ENCODE measurements at places on chromosomes 2 and 18.
A peak's percentile ranks its signal among the peaks of the same experiment; 100 is the strongest.

- peak; percentile 15 for DNase-seq
Observed at GRCh38 chr2:39469807-39470206, 32.7 kb upstream of the MAP4K3 start.

DNA sequence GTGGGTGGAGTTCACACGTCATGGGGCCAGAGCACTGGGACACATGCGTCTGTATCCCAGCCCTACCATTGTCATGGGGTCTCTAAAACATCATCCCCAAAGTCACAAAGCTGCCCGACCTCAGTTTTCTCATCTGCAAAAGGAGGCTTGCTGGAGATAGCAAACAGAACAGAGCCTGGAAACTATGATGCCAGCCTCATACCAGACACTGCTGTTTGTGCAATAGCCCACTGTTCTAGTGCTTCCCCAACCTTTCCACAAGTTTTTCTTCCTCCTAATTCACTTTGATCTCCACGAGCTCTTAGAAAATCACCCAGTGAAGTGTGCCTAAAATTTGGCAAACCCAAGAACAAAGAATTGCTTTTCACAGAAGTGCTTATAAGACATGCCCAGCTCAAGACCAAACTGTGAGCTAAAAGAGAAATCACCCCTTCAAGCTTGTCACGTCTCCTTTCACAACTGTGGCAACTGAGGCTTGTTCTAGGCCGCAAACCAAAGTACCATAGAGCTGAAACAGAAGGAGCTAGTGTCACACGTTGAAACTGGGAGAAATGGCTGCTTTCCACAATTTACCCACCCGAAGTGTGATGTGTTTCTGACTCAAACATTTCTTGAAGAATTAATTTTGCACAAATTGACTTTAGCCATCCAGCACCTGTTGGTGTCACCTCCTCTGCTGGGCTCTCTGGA is 162.7 kb upstream of the ID2 start:
- no peak for DNase-seq

- DNase-seq = no peak
Observed at GRCh38 chr18:6859676-6860422, 130.3 kb downstream of the ARHGAP28 start.

DNA sequence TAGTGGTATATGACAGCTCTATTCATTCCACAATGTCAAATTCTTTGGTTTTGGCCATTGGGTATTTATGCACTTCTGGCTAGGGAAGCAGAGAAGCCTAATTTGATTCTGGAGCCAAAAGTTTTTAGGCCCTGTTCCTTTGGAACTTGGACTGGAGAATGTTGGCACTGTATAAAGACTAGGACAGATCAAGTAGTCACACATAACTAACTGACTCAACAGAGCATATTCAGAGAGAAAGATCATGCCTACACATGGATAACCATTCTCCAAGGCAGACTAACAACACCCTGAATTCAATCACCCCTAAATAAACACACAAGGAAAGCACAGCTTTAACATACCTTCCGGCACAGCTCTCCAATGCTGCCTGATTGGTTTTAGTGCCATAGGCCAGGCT is 62.9 kb downstream of the ARHGAP15 start:
- DNase-seq = no peak

DNA sequence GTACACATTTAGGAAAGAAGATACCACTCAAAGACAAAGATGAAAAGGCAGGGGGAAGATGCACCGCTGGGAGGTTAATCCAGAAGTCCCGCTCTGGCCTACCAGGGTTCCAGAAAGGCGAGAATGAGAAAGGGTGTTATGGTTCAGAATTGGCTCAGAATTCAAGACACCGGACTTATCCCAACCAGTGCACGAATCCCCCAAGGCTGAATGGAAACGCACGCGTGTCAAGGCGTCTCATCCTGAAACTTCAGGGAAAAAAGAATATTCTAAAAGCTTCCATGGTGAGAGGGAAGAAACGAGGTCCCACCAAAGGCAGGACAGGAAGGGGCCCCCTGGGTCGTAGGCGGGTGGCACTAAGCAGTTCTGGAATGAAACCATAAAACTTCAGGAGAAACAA is 71.9 kb downstream of the SLC66A2 start:
- no peak for DNase-seq

GRCh38 chr2:21804151-21804550 is 680.4 kb downstream of the TDRD15 start:
- no peak for DNase-seq

DNA sequence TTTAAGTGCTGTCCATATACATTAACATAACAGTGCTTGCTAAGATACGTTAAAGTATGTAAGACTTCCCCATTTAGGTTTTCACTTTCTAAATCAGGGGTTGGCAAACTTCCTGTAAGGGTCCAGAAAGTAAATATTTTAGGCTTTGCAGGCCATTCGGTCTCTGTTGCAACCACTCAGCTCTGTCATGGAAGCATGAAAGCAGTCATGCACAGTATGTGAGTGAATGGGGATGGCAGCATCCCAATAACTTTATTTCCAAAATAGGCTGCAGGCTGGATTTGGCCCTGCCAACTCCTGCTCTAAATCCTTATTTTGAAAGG is 128.7 kb downstream of the PLA2R1 start:
- no peak for DNase-seq

DNA sequence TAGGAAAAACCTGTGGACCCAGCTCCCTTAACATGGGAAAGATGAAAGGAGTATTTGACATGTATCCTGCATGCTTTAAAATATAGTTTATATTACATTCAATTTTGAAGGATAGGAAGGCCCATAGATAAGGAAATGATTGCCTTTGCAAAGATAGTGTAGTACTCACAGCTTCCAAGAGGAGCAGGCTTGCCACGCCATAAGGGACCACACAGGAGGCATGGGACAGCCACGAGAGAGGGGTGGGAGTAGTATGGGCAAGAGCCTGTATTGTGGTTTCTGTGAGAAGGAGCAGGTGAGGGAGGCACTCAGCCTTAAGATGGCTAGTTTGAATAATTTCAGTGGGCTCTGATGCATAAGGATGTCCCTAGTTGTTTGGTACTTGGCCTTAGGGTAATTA is 740.3 kb downstream of the SATB2 start:
- DNase-seq = no peak

- DNase-seq = no peak
Observed at GRCh38 chr2:39741871-39742270, 37.2 kb downstream of the THUMPD2 start.
